ENCODE measurements at places on chromosomes 11 and 22.

GRCh38 chr22:29480512-29481264, 670 bp downstream of the NEFH start:
- DNase-seq: peak; percentile 60

GRCh38 chr11:13256216-13256615, 21.4 kb upstream of the BMAL1 start:
- DNase-seq: no peak

GRCh38 chr11:115266066-115266639, 238.1 kb downstream of the CADM1 start:
- DNase-seq: no peak

- no peak for DNase-seq
These were observed 53.5 kb upstream of the CCDC188 start for GRCh38 chr22:20204311-20204710.

DNA sequence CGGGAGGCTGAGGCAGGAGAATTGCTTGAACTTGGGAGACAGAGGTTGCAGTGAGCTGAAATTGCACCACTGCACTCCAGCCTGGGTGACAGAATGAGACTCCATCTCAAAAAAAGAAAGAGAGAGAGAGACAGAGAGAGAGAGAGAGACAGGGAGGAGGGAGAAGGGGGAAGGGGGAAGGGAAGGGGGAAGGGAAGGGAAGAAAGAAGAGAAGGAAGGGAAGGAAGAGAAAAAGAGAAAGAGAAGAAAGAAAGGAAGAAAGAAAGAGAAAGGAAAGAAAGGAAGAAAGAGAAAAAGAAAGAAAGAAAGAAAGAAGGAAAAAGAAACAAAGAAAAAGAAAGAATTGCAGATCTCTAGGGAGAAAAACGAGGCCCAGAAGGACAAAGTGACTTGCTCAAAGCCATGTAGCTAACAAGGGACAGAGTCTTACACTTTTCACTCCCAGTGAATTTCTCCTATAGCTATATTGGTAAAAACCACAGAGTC, 73.8 kb upstream of the BIRC3 start:
- DNase-seq: no peak
